ENCODE measurements at places on chromosomes 6 and 20.

DNA sequence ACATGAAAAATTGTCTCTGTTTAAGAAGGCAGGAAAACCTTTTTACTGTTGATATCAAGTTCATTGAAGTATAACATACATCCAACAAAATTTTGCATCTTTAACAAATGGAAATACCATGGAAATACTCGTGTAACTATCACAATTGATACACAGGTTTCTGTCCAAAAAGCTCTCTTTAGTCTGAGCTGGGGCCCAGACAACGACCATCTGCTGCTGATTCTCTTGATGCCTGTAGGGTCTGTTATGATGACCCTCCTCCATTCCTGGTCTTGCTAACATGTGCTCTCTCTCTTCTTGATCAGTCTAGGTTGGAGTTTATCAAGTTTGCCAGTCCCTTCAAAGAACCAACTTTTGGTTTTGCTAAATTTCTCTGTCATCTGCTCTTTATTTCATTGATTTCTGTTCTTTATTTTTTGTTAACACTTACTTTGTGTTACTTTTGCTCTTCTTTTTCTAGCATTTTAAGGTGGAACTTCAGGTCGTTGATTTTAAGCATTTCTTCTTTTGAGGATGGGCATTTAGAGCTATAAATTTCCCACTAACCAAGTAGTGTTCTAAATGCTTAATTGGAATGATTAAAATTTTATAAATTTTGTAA lies 116.8 kb downstream of the PSMB1 start:
- DNase-seq, result no peak

- DNase-seq, result no peak
These were observed 25.7 kb downstream of the ZDHHC14 start for GRCh38 chr6:157406661-157407060.

- DNase-seq, result no peak
These were observed 1.5 kb downstream of the FOXC1 start for GRCh38 chr6:1611322-1611571.

- no peak for DNase-seq
These were observed 17.0 kb downstream of the CRISP1 start for GRCh38 chr6:49849213-49849907.

DNA sequence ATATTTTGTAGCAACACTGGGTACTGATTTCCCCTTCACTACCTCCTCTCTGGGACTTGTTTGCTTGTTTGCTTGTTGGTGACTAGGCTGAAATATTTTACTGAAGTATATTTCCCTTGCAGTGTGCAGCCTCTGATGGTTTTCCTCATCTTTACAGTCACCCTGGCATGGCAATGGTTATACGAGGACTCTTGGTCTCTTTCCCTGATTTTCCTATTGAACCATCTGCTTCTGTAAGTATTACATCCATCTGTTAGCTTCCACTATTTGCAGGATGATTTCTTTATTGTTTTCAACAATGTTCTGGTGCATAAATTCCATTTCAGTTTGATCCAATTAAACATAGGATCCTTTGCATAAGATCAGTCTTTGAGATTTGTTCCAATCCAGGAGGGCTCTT lies 465.1 kb downstream of the MEI4 start:
- no peak for DNase-seq

- no peak for DNase-seq
These were observed 42.8 kb upstream of the RALGAPA2 start for GRCh38 chr20:20755231-20755630.

DNA sequence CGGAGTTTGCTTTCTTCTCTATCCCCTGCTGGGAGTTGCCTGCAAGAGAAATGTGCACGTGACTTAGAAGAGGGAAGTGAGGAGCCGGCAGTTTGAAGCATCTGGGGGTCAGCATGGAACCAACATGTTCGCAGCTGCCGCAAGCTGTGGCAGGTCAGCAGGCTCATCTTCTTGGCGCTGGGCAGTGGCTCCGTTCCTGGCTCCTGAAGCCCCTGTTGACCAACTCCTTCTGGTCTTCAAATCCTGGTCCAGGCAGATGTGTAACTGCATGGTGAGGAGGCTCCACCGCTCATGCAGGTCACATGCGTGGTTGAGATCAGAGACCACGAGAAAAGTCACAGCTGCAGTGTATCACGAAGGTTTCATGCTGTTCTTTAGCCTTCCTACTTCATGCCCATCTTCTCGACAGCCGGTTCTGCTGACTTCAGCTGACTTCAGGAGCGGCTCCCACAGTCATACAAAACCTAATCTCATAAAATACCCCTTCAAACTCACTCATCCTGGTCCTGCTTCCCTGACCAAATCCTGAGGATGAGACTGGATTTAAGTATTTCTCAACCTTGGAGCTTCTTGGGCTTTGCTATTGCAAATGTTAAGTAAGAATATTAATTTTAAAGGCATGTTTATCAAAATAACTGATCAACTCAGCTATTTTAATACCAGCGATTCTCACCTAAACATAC lies 44.9 kb upstream of the BCAS1 start:
- DNase-seq, result no peak

DNA sequence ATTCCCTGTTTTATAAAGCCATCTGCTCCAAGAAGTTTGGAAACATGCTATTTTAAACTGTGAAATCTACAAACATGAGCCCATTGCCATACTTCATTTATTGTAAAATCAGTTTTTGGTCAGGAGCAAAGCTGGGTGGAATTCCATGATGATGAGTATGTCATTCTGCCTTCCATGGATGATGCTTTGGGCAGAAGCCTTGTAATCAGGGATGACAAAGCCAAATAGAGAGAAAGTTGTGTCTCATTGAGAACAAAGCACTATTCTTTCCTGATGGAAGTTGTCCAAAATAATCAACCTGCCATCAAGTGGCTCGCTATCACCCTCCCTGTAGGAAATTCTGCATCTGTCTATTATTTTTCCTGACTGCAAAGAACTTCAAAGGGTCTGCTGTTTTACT lies 313.0 kb upstream of the DEFB112 start:
- no peak for DNase-seq

- no peak for DNase-seq
These were observed 17.4 kb upstream of the BMP7 start for GRCh38 chr20:57283860-57284259.

GRCh38 chr6:36223706-36224105 lies 27.2 kb downstream of the BRPF3 start:
- no peak for DNase-seq

GRCh38 chr6:42141603-42142117 lies 760 bp downstream of the C6orf132 start:
- DNase-seq, result no peak

GRCh38 chr6:89270951-89271721 lies 44.0 kb downstream of the GABRR2 start:
- no peak for DNase-seq

- DNase-seq, result no peak
These were observed 459.1 kb upstream of the CDH4 start for GRCh38 chr20:60792941-60793340.

GRCh38 chr20:18922898-18923297 lies 109.3 kb downstream of the SCP2D1 start:
- no peak for DNase-seq

DNA sequence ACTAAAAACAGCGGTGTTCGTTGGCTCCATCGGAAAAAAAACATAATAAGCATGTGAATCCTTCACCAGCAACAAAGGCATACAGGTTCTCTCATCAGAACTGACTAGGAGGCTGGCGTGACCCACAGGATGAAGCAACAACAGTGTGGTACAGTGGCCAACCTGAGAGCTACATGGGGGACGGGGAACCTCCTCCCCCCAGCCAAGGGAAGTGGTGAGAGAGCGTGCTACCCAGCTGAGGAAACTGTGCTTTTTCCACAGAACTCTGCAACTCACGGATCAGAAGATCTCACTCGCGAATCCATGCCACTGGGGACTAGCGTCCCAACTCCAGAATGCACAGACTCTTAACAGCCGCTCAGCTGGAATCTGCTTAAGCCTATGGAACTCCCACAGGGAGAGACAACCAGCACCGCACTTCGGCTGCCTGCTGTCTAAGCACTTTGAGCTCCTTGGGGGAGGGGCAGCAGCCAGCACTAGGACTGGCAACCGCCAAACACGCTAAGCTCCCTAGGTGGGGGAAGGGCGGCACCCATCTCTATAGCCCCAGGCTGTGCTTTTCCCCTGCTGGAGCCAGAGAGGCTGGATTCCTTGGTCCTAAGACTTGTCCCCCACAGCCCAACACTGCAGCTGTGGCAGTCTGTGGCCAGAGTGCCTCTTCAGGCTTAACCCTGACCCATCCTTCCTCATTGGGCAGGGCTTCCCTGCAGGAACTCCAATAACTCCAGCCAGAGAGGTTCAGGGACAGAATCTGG lies 538.3 kb upstream of the BTBD3 start:
- no peak for DNase-seq

DNA sequence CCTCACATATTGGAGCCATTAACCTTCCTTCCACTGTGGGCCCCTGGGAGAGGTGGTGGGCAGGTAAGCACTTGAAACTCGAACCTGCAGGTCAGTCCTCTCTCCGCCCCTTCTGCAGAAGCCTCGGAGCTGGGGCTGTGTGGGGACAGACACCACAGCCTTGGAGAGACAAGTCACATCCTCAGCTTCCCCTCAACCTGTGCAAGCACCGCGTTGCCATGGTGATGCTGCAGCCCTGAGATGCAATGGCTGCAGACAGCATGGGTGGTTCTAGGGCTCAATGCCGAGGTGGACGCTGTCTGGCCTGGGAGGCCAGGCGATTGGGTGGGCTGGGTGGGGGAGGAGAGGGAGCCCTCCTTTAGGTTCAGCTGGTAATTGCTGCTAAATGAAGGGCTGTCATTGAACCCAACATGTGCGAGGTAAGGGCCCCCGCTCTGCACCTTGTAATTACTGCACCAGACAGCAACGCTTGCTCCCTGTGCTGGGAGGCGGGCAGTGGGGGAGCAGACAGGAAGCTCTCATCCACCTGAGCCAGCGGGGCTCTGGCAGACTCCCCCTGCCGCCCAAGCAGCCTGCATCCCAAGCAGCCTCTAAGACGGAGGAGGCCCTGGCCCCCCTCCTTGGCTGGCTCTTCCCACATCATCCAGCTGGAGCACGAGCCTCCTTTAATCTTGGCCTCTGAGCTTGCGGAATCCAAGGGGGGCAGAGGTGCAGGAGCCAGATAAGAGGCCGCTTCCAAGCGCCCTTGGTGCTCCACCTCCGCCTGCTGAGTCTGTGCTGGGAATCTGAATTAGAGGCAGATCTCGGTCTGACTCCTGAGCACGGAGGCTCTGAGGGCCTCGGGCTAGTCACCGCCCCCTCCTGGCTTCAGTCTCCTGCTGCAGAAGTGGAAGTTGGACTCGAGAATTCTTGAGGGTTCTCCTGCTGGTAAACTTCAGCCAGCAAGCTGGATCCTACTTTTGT lies 39.8 kb upstream of the CDH22 start:
- no peak for DNase-seq

- peak; percentile 7 for DNase-seq
These were observed 6.2 kb downstream of the CST11 start for GRCh38 chr20:23446505-23446904.

DNA sequence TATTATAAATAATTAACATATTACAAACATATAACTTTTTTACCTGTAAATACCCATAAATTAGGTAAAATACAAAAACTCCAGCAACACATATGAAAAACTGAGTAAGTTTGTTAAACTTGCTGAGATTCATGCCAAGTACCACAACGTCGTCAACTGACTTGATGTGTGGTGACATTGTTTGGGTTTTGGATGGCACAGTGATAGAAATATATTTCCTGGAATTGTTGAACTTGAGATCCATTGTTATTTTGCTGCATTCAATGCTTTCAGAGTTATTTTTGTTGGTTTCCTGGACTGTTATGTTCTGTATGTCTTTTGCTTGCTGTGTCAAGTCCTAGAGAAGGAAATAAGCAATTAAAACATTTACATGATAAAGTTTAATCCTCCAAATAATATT lies 5.5 kb downstream of the SLC35B3 start:
- DNase-seq, result no peak

DNA sequence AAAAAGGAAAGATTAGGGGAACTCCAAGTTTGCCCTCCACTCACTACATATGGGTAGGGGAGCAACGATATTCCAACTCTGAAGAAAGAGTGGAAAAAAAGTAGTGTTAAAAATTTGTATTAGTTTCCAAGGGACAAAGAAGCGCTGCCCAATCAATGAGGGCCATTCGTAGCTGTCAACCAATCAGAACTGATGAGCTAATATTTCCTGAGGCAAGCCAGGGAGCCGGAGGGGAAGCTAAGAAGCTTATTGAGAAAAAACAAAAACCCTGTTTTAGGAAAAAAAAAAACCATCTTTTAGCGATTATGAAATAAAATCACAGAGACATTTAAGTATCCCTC lies 59.5 kb downstream of the TRIM38 start:
- peak; percentile 56 for DNase-seq

- DNase-seq, result no peak
These were observed 136.0 kb downstream of the SOD2 start for GRCh38 chr6:159557031-159557430.

DNA sequence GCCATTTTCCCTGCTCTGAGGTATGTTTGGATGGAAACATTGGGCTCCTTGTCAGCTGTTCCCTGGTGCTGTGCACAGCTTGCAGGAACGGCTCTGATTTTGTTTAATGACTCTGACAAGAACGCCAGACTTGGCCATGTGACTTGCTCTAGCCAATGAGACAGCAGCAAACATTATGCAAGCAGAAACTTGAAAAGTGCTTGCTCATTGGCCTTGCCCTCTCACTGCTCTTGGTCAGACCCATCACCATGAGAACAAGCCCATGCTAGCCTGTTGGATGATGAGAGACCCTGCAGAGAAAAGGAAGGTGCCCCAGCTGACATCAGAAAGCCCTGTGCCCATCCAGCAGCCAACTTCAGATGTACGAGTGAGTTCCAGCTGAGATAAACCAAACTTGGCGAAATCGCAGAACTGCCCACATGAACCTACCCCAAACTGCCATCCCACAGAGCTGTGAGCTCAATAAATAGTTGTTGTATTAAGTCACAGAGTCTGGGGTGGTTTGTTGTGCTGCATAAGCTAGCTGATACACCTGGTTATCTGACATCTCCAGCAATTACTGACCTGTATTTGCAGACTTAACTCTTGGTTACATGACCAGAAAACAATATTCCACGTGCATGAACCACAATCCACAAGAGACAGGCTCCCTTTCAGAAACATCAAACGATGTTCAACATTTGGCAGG lies 96.9 kb downstream of the JPH2 start:
- no peak for DNase-seq

DNA sequence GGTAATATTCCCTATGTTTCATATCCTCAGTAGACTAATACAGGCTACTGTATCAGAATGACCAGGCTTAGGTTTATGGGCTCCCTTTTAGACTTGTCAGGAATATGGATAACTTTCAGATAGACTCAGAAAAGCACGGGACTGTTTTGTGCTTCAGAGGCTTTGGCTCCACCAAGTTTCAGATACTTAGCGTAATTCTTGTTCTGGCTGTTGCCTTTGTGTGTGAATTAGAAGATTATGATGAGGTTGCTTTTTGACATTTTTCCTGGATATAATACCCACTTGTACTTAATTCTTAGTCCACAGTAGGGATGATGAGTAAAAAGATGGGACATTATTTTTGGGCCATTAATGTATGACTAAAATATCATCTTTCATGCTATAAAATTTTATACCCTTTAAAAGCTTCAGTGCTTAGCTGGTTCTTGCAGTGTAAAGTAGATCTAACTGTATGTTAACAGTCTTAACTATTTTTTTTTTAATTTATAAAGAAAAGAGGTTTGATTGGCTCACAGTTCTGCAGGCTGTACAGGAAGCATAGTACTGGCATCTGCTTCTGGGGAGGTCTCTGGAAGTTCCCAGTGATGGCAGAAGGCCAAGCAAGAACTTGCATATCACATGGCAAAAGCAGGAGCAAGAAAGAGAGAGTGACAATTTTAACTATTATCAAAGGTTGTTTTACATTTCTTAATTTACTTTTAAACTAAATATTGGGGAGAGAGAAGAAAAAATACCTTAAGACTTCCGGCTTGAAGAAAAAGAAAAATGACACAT lies 120.7 kb downstream of the ZFAND3 start:
- no peak for DNase-seq

Measured in CD4-positive, alpha-beta T cell treated with Interleukin-6 for 4 hours (primary cell).